ENCODE measurements at places on chromosomes 5 and 9.

GRCh38 chr5:9054322-9054721 is 491.6 kb downstream of the SEMA5A start:
- no peak for DNase-seq

DNA sequence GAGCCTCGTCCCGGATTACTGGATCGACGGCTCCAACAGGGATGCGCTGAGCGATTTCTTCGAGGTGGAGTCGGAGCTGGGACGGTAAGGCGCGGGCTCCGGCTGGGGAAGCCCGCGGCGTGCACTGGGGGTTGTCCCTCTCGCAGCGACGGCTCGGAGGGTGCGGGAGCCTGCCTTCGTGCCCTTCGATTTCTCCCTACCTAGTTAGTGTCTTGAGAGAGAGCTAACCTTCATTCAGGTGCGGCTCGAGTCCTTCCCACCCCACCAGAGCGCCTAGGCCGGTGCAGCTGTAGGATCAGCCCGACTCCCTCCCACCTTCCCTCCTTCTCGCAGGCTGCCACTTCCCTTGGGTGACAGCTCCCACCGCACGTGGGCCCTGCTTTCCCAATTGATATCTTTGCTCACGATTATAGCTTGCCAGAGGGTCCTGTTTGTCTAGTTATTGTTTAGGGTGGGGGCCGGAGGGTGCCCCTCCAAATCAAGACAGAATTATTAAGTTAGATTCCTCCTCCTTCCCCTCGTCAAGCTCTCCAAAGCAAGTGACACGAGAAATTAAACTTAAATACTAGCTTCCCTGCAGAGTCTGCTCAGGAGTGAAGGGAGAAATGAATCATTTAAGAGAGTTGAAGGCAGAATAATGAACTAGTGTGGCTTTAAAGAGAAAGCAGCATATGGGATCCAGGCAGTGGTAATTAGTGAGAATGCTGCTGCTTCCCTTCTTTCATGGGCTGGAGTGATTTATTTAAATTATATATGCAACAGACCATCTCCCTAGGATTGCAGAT is 569 bp downstream of the CAMK4 start:
- DNase-seq: no peak

DNA sequence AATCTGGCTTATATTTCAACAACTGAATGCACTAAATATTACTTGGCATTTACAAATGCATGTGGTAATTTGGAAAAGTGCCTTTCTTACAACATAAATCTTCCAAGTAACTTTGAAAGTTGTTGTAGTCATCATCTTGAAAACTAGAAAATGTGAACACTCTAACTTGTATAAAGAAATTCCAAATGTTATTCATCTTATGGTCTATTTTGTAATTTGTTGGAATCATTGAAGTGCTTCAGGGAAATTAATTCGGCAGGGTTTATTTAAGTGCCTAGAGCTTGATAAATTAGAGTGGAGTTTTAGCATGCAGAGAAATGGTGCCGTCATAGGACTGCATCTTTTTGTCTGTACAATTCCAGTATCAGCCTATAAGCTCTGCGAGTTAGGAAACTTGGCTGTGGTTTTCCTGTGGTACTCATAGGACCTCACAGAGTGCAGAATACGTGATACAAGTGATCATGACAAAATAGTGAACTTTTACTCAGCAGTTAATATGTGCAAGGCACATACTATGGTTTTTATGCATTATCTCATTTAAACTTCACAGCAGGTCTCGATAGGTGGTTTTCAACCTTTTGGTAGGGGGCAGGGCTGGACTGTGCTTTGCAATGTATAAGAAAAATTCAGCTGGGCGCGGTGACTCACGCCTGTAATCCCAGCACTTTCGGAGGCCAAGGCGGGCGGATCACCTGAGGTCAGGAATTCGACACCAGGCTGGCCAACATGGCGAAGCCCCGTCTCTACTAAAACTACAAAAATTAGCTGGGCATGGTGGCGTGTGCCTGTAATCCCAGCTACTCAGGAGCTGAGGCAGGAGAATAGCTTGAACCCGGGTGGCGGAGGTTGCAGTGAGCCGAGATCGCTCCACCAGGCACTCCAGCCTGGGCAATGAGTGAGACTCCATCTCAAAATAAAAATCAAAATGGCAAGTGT is 79.6 kb downstream of the RAI14 start:
- no peak for DNase-seq

DNA sequence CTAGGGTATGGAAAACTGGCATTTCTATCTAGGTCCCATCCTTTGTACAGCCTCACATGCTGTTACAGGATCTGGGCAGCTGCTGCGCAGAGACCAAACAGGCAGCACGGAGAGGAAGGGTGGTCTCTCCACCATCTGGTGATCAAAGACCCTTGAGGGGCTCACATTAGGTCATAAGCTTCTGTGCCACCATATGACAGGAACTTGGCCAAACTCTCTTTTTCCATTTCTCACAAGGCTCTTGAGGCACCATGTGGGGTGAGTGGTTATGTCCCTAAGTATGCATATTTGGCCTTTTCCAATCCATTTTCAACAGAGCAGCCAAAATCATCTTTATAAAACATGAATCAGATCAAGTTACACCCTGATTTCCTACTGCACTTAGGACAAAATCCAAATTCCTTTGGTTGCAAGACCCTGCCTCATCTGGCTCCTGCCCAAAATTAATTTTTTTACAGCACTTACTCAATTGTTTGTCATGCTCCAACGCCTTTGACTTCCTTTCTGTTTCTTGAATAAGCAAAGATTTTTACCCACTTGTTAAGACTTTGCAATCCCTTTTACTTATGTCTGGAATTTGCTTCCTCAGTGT is 730.0 kb downstream of the MAT2B start:
- no peak for DNase-seq

GRCh38 chr9:6894135-6894534 is 136.4 kb downstream of the KDM4C start:
- DNase-seq: no peak

DNA sequence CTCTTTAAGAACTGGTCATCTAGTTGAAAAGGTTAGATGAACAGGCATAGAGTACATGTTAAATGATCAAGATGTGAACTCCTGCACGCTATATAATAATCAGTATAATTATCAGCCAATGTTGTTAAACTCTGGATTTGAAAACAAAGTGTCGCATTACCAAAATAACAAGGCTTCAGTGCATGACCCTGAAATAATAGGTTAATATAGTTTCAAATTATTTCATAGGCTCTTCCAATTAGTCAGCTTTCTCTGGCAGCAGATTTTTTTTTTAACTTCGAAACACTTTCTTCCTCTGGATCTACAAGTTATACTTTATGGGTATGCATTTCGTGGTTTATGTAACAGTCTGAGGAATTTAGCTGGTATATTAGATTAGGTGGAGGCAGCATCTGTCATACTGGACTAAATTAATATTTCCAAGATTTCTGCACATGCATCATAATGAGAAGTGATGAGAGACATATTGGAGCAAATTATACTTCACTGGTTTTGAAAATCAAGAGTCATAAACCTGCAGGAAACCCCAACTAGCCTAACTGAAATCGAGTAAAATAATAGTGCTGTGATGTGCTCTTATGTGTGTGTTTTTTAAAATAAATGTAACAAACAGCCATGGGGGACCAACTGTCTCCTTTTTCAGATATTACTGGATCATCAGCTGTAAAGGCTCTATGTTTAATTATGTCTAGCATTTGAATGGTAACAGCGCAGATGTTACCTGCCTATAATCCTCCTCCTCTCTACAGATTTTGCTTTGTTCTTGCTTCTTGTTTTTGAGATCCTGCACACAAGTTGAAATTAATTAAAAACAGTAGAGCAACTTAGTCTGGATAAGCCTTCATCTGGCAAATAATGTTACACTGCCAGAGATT is 85.9 kb upstream of the CKMT2 start:
- no peak for DNase-seq

DNA sequence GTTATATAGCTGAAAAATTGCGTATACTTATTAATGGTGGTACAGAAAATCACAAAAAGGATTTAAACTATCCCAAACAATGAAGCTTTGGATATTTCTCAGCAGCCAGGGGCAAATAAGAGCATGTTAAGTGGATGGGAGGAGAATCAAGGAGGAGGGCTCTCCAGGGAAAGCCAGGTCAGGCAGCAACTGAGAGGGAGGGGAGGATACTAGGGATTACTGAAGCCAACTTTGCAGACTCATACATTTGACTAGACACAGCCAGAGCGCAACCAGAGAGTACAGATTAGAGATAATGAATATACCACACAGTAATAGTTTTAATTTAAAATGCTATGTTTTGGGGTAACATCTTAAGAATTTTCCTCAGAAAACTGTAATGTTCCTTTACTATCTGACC is 360.2 kb downstream of the HCN1 start:
- no peak for DNase-seq

DNA sequence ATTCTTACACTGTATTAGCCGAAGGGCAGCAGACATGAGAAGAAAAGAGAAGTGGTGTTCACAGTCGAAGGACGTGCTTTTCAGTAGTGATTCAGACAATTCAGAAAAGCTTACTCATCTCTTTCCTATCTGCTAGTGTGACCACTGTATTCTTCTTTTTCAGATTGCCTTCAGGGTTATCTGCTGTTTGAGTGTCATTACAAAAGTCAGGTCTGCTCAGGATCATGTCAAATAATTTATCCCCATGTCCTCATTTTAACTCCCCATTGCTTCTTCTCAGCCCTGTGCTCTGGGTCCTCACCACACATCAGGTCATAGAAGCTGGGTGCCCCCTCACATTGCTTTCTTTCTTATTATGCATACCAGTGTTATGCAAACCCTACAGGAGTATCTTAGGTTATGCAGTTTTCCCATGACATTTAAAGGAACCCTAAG is 394.0 kb downstream of the CETN3 start:
- no peak for DNase-seq

DNA sequence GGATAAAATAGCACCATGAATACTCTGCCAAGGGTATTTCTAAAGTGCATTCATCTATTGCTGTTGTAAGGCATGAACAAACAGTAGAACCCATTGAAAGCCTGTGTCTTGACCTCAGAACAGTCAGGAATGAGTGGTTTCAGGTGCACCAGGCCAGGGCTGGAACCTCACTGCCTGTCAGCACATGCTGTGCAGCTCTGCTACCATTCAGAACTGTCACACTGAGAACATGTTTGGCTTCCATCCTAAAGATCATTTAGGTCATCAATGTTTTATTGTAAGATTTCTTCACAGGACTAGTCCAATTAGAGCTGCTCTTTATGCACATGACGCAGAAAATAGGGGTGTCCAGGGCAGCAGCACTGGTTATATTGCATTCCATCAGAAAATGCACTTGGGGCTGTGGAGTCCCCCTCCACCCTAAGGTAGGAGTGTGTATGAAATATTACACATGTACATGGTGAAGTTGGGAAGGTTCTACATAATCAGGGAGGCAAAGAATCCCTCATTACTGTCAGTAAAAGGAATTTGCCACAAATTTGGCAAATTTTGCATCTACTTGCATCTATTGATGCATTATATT is 408.0 kb downstream of the CTNND2 start:
- no peak for DNase-seq

GRCh38 chr5:103293719-103294118 is 35.2 kb downstream of the MACIR start:
- no peak for DNase-seq

DNA sequence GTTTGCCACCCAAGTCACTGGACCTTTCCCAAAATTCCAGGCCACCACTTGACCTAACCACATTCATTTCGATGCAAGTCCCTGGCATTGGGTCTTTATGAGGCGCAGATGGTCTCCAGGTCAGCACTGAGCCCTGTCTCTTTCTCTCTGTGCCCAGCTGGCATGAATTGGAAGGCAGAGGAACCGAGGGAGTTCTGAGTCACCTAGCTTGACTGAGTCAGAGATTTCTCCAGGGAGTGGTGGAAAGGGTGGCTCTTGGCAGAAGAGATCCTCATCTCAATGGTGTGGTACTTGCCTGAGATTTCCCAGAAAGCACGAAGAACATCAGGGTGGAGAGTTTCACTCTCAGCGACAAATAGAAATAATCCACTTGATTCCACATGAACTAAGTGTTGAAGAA is 43.8 kb downstream of the WDR36 start:
- no peak for DNase-seq

DNA sequence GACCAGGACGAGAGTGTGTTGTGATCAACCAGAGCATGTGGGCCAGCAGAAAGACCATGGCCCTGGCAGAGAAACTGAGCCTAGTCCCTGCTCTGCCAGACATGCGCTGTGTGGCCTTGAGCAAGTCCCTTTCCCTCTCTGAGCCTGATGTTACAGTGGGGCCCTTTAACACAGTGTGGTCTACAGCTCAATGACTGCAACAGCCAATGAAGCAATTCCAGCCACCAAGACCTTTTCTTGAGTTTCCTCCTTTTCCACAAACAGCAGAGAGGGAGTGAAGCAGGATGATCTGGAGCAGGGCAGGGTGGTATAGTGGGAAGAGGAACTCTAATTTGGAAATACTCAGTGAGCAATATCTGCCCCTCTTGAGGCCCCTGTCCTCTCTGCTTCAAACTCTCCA is 25.8 kb upstream of the ARSI start:
- DNase-seq: no peak

- no peak for DNase-seq
Observed at GRCh38 chr5:346229-346935, 24.9 kb downstream of the AHRR start.
